ENCODE measurements at places on chromosomes 12 and 14.

GRCh38 chr14:58275527-58276190 is 22.7 kb upstream of the ARID4A start:
- DNase-seq: no peak

DNA sequence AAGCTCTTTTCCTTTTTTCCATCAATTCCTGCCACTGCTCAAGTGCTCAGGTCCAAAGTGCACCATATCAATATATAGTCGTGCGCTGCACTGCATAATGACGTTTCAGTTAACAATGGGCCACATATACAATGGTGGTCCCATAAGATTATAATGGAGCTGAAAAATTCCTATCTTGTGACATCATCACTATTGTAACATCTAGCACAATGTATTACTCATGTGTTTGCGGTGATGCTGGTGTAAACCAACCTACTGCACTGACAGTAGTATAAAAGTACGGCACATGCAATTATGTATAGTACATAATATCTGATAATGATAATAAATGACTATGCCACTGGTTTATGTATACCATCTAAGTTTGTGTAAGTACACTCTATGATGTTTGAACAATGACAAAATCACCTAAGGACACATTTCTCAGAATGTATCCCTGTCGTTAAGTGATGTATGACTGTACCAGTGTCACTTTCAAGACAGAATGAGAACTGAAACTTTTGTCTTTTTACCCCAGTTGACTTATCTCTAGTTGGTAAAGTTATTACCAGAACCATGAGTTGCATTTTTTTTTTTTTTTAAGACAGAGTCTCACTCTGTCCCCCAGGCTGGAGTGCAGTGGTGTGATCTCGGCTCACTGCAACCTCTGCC is 53.7 kb upstream of the INSM2 start:
- no peak for DNase-seq

- DNase-seq: peak; percentile 94
These were observed 335.0 kb downstream of the PCNX1 start for GRCh38 chr14:71242237-71242748.

GRCh38 chr12:95640516-95640915 is 89.2 kb upstream of the USP44 start:
- no peak for DNase-seq

DNA sequence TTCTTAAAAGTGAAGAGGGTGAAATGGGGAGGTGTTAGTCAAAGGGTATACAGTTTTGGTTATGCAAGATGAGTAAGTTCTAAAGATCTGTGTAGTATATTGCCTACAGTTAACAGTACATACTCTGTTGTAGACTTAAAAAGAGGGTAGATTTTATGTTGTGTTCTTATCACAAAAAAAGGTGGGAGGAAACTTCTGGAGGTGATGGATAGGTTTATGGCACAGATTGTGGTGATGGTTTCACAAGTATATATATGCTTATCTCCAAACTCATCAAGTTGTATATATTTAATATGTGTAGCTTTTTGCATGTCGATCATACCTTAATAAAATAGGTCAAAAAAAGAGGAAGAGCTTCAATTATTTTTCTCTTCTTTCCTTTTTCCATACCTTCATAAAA is 64.0 kb downstream of the PDE3A start:
- DNase-seq: no peak
